Stimulated activated CD4-positive, alpha-beta T cell treated with anti-CD3 and anti-CD28 coated beads, Interleukin-12 subunit alpha, Interleukin-12 subunit beta, amount 100 ng/mL, for 4 hours (primary cell): ENCODE measurements at places on chromosomes 7 and 10.

DNA sequence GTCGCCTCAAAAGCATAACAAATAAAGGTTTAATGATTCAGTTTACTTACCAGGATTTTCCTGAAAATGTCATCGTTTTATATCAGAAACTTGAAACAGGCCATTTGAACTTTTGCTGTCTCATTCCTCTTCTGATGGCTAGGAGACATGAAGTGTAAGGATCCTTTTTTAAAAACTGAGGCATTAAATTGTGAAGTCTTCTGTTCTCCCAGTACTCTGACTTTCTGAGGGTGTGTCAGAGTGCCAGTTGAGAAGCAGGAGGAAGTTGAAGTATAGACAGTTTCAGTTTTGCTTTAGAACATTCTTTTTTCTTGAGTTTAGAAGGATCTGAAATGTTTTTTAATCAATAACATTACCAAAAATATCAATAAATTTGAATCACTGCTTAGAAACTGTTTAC is at the start of gene SAMD9L:
Gene SAMD9L, minus strand, starts transcription at position 242 of the 400 bp plus-strand sequence. CDS start 12,414 bp downstream, outside the sequence.
- no peak for DNase-seq

DNA sequence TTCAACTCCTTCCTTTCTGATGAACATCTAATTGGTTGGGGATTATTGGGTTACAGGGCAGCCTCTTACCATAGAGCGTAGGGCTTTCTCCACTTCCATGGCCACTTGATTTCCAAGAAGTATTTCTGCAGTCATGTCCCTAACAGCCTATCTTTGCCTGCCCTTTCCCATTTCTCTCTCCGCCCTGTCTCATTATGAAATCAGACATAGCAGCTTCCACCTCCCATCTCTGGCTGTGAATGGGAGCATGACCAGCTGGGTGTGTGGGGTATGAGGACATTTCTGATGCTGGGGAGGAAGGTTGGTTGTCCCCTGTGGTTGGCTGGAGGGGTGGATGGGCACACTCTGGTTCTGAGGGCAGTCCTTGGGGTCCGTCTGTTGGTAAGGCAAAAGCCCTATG is 41.2 kb downstream of the ADCYAP1R1 start:
- no peak for DNase-seq

DNA sequence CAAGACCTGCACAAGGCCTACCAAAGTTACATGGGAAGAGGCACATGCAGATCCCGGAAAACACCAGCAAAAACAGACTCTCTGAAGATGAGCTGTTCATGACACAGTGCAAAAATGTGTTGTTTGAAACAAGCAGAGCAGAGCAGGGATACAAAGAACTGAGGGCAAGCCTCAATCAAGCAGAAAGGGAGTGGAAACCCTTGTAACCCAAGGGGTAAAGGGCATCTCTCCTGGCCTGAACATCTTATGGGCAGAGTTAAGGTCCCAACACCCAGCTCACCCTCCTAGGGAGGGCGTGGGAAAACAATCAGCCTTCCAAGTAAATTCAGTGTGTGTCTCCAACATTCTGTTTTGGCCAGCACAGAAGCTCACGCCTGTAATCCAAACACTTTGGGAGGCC is 10.5 kb downstream of the PSPH start:
- no peak for DNase-seq

DNA sequence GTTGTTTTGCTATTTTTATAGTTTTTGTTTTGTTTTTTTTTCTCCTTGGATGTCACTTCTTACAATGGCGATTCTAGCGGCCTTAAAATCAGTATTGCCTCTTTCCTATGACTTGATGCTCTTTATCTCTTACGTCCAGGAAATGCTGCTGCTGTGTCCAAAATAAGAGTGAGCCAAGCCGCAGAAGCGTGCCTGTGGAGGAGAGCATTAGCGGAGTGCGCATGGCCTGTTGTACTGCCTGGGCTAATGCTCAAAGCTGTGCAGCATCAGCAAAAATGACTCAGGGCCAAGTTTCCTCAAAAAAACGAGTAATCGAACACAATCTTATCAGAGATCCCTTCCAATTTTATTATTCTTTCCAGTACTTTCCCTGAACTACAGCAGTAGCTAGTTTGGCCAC is 18.5 kb upstream of the GAD2 start:
- DNase-seq = no peak

DNA sequence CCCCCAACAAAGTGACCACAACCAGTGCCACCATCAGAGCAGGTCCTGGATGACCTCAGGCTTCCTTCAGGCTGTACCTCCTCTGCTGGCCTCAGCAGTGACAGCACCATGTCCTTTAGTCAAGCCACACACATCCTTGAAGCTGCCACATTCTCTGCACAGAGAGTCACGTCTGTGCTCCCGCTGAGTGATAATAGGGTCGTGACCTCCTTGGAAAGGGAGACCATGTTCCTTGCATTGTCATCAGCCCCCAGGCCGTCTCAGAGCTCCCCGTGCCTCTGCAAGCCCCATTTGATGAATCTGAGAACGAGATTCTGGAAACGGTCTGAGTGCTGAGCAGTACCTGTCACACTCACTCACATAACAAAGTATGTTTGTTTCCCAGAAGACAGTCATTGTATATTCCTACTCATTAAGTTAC is 106.5 kb upstream of the PRR15 start:
- DNase-seq = no peak

GRCh38 chr10:29600067-29600466 is 34.7 kb downstream of the SVIL start:
- no peak for DNase-seq

- DNase-seq = no peak
Measured at GRCh38 chr10:44831581-44831980, 79.6 kb upstream of the TMEM72 start.

GRCh38 chr7:69778138-69778537 is 179.9 kb downstream of the AUTS2 start:
- no peak for DNase-seq

- no peak for DNase-seq
Measured at GRCh38 chr7:51300762-51301674, 15.6 kb downstream of the COBL start.

GRCh38 chr10:119246862-119247549 is 39.6 kb downstream of the GRK5 start:
- DNase-seq = no peak

GRCh38 chr7:35819954-35820703 is 19.3 kb downstream of the SEPTIN7 start:
- no peak for DNase-seq

DNA sequence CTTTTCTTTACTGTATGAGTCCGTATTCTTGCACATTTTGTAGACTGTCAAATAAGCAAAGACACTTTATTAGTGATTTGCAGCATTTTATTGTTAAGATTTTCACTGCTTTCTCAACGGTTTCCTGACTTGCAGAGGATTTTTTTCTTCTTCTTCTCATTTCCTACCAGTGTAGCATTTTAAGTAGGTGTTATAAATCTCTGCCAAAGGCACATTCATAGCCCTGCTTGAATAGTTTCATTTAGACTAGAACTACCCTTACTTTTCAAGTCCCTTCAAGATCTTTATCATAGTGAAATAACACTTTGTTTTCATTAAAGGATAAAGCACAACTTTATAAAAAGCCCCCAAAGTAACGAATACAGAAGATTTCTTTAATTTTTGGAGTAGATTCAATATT is 271.4 kb downstream of the TSPAN12 start:
- DNase-seq = no peak

GRCh38 chr7:26556061-26556881 is 264.6 kb downstream of the SNX10 start:
- no peak for DNase-seq

DNA sequence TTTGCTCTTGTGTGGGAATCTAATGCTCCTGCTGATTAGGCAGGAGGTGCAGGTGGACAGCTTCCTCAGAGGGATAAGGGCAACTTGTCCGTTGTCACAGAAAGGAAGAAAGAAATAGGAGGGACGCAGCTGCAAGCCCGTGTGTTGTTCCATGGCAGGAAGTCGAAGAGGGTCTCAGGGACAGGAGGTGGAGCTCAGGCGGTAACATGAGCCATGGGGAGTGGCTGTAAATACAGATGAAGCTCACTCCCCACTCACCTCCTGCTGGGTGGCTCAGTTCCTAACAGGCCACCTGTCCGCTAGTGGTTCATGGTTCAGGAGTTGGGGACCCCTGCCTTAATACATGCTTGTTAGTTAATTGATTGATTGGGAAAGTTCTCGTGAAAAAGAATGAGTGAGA is 101.7 kb upstream of the SFMBT2 start:
- DNase-seq = no peak

GRCh38 chr10:77201135-77202106 is 436.2 kb downstream of the KCNMA1 start:
- DNase-seq = no peak

DNA sequence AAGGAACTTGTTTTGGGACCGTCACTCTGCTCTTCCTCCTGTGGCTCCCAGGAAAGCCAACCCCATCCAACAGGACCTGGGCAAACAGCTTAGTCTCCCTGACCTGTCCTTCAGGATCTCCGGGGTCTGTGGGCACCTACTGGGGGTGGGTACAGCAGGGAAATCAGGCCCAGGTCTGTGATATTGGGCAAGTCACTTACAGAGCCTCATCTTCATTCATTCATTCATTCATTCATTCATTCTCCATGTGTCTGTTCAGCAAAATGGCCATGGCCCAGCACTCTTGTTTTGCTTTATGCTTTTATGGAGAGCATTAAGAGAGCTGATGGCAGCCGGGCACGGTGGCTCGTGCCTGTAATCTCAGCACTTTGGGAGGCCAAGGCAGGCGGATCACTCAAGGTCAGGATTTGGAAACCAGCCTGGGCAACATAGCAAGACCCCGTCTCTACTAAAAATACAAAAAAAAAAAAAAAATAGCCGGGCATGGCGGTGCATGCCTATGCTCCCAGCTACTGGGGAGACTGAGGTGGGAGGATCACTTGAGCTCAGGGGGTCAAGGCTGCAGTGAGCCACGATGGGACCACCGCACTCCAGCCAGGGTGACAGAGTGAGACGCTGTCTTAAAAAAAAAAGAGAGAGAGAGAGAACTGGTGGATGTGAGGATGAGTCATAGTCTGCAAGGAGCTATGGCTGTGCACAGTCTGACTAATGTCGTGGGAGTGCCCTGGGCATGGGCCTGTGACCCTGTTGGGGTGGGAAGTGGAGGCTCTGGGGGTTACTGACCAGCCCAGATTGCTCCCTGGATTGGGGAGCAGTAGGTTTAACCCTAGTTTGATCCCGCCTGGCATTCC is 54.3 kb downstream of the CLIP2 start:
- DNase-seq = no peak

DNA sequence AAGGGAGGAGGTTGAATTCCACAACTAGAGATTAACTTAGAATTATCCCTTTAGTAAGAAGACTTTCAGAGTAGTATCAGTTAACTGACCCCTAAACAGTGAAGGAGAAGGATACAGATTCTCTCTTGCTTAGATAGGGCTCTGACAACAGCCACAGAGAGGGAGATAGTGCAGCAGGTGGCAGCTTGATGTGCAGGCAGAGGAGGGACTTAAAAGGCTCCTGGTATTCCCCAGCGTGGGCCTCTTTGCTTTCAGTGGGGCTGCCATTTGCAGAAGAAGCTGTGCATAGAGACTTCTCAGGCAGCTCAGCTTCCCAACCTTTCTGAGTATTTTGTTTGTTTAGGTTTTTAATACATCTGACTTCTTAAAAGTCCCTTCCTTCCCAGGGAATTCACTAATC is 16.0 kb downstream of the FZD1 start:
- no peak for DNase-seq

GRCh38 chr7:134449680-134450079 is 9.2 kb downstream of the AKR1B1 start:
- no peak for DNase-seq

DNA sequence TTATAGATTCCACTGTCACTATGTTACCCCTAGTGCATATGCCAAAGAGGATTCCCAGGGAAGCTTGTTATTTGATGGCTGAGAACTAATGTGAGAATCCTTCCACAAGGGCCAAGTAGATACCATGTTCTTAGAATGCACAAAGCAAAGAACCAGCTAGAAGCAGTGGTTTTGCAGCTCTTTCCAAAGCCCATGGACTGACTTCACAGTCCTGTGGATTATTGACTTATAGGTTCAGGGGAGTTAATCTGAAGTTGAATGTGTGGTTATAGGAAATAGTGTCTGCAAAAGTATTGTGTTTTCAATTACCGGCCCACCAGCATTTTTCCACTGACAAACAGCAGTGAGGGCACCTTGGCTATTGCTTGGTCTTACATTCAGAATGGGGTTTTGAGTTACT is 28.2 kb downstream of the TIMM23 start:
- DNase-seq = no peak

DNA sequence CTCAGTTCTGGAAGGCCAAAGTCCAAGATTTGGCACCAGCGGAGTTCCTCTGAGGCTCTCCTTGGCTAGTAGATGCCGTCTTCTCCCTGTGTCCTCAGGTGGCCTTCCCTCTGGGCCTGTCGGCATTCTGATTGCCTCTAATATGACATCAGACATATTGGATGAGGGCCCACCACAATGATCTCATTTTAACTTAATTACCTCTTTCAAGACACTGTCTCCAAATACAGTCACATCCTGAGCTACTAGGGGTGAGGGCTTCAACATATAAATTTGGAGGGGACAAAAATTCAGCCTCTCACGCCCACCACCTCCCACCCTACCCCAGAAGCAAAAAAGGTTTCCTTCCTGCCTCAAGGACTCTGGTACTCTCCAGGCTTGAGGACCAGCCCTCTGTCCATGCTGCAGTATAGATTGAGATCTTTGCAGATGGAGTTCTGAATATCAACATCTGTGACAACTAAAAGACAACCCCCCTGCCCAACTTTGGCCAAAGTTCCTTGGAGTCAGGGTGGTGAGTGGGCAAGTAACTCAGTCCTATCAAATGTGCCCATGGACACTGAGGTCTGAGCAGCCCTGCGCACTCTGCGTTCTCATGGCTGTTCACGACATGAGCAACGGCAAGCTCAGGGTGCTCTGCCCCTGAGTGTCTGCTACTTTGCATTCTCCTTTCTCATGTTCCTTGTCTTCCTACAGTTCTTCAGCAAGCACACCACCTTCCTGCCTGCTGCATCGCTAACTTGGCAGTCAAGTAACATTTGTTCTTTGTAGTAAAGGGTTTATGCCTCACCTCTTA is 11.5 kb downstream of the TMEM176B start:
- no peak for DNase-seq

DNA sequence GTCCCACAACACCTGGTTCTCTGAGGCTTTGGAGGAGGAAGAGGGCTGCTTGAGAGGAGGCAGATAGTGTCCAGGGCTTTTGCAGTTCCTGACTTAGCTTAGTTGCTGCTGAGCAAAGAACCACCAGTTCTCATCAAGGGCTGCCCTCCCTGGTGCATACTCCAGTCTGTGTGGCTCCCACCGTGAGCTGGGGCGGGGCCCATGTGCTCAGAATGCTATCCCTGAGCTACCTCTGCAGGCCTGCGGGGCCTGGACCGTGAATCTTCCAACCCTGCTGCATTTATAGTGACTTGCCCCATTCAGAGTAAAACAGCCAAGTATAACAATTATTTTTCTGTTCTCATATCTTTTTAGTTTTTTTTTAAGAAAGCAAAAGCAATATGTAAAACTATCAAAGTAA is 49.2 kb downstream of the TACR2 start:
- no peak for DNase-seq

DNA sequence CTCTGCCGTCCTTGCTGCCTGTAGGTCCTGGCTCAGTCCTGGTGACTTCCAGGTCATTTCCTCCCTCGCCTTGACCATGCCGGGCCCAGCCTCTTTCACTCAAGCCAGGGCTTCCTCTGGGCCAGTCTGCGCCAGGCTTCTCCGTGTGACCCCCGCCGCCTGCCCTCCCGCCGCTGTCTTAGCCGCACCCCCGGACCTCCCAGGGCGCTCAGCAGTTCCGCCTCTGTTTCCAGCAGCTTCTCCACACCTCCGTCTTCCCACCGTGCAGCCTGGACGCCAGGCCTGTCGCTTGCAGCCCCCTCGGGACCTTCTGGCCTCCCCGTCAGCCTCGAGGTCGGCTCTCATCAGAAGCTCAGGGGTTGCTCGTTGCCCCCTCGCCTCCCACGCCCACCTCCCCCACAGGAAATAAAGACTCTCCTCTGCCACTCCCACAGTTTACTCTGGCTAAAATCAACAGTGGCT is 123.0 kb upstream of the FZD8 start:
- DNase-seq = no peak
